ENCODE measurements at places on chromosomes 4 and X.

- DNase-seq: no peak
Observed at GRCh38 chr4:163624727-163625126, 130.2 kb downstream of the TMA16 start.

DNA sequence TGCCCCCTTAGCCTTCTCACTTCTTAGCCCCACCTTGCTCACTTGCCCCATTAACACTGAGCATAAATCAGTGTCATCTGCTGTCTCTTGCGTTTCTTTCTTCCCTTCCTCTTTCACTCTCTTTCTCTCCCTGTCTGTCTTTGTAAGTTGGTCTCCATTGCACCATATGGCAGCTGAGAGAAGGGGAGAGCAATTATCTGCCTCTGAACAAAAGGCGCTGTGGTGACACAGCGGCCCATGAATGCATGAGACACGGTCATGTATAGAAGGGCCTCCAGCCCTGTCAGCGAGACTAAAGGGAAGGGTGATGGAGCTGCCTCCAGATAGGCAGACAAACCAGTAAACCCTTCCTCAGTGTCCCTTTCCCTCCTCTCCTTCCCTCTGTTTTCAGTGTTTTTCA, 88.8 kb upstream of the PCDH18 start:
- DNase-seq: no peak

DNA sequence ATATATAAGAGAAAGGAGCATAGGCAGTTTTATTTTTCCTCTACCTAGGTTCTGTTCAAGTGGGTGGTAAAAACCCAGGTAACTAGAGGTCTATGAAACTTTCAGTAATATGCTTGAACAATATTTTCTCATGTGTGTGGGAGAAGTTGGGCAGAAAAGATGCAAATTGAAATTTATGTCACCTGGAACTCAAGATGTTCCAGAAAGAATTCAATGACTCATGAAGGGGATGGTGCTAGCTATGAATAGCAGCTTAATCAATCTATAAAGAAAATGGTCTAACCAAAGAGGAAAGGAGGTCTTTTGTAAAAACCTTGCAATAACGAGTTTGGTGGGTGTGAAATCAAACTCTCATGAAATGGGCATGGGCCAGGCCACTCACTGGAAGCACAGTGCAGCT, 263.8 kb downstream of the INPP4B start:
- DNase-seq: no peak

- DNase-seq: peak; percentile 63
Observed at GRCh38 chrX:47751670-47752069, 85.0 kb upstream of the ZNF81 start.

- no peak for DNase-seq
Observed at GRCh38 chrX:12372111-12372510, 233.8 kb downstream of the FRMPD4 start.

DNA sequence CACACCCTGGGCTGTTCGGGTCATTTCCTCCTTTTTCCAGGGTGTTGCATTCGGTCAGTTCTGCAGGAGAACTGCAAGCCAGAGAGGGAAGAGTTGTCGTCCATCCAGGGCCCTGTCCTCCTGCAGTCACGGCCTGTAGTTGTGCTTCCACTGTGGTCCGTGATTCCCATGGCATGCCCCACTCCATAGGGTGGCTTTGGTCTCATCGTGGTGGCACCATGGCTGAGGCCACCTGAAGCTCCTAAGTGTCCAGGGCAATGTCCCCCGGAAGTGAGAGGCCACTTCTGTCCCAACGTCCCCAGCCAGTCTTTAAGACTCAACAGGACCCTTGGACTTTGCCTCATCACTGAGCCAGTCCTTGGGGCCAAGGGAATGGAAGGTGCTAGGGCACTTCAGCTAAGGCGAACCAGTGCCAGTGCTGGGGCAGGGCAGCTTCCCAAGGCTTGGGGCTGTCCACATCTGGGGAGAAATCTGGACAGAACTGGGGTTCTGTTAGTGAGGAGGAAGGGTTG, 83.7 kb downstream of the HTRA3 start:
- peak; percentile 39 for DNase-seq

- no peak for DNase-seq
Observed at GRCh38 chr4:40702137-40702799, 47.5 kb upstream of the NSUN7 start.

GRCh38 chrX:110180928-110181310, 137.0 kb downstream of the AMMECR1 start:
- no peak for DNase-seq

DNA sequence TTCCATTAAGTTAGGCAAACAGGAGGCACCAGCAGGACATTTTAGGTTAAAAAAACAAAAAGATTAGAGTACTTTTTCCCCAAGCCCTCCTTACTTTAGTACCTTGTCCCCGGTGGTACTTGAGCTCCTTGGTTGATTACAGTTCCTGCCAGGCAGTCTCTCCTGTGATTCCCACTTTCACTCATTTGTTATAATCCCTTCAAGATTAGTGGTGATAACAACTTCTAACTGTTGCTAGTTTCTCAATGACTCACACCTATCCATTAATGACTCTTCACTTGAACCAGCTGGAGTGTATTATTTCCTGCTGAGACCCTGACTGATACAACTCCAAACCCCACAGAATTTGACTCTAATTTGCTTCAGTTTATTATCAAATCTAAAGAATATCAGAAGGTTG, 765.0 kb upstream of the DIAPH2 start:
- no peak for DNase-seq

- no peak for DNase-seq
Observed at GRCh38 chrX:45824471-45824870, 623.8 kb upstream of the DIPK2B start.

DNA sequence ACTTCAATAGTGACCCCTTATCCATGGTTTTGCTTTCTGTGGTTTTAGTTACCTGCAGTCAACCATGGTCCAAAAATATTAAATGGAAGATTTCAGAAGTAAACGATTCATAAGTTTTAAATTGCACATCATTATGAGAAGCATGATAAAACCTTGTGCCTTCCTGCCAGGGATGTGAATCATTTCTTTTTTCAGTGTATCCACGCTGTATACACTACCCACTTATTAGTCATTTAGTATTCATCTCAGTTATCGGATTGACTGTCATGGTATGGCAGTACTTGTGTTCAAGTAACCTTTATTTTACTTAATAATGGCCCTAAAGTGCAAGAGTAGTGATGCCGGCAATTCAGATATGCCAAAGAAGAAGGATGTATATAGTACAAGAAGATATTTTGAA, 37.7 kb upstream of the TASL start:
- no peak for DNase-seq

DNA sequence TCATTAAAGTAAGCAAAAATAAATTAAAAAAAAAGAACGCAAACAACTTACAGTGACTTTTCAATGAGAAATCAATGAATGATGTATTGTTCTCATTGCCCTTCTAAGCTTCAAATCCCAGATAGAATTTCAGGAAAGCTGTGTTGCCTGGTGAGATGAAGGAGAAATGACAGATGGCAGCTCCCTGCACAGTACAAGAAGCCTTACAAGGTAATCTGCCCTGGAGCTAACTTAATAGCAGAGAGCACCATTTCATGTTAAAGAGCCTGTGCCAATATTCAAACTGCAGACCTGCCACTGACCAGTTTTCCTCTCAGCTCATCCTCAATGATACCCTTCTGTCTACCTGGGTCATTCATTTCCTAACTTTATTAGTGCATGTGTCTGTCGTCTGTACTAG, 54.0 kb downstream of the GC start:
- DNase-seq: no peak

- no peak for DNase-seq
Observed at GRCh38 chr4:67500373-67500772, 44.9 kb downstream of the CENPC start.

DNA sequence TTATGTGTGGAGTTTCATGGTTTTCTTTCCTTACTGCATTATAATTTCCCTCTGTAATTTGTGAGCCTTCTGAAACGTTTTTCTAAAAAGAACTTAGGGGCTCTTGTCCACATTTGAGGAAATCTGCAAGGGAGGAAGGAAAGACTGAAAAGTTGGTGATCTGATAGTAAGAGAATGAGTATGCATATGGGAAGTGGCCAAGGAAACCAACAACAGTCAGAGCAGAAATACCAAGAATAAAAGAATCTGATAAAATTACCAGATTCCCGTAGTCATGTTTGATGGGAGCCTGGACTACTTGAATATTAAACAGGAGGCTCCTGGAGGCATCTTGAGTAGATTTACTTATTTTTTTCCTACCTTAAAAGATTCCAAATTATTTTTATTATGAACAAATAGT, 50.1 kb downstream of the MEPE start:
- DNase-seq: no peak

- DNase-seq: peak; percentile 77
Observed at GRCh38 chr4:1512738-1513660, 106.8 kb upstream of the NKX1-1 start.

GRCh38 chrX:71492231-71493065, 40.5 kb upstream of the OGT start:
- DNase-seq: peak; percentile 77

DNA sequence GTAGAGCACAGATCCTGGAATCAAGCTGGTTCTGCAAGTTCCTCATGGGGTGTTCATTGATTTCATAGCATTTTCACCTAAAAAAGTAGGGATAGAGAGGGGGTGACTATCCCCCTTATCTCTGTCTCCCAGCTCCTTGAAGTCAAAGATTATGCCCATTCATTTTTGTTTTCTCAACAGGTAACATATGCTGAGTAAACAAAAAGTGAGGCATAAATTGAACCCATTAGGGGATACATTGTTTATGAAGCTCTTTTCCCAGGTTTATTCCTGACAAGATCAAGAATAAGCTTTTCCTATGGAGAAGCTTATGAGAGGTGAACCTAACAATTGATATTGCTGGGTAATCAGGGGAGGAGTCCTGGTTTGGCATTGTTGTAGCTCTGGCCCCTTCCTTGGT, 9.2 kb upstream of the ANAPC4 start:
- DNase-seq: no peak
